Ecto neural progenitor cell (in vitro differentiated cells): ENCODE measurements at places on chromosomes 13 and 19.

GRCh38 chr19:55599468-55599841 lies at the start of gene FIZ1:
Gene FIZ1 (minus strand): TSS chr19:55599517. CDS start chr19:55597865, 1,652 bp downstream.
- DNase-seq, result peak; percentile 98

- no peak for DNase-seq
Measured at GRCh38 chr13:101018720-101019119, 344.1 kb upstream of the TMTC4 start.

DNA sequence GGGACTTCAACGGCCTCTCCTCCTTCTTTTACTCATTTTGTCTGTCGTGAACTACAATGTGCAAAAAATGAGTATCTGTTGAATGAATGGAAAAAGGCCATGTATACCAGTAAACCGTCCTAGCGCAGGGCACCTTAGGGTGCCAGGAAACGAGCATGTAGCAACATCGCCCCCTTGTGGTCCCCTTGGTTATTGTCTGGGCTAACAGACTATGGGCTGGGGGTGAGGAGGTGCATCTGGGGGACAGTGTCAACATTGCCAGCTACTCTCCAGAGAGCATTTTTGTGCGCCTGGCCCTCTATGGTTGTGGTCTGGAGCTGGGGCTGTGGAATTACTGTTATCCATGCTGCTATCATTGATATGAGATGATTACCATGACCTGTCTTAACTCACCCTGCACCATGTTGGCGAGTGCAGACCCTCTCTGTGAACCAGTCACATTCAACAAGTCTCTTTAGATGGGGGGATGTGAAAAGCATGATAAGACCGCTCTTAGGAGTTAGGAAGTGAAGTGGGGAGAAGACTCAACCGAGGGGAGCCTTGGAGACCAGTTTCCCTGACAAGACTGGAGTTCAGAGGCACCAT lies 22.8 kb upstream of the SIGLEC11 start:
- peak; percentile 77 for DNase-seq

GRCh38 chr19:3774621-3775373 lies 2.8 kb upstream of the RAX2 start:
- DNase-seq, result no peak

DNA sequence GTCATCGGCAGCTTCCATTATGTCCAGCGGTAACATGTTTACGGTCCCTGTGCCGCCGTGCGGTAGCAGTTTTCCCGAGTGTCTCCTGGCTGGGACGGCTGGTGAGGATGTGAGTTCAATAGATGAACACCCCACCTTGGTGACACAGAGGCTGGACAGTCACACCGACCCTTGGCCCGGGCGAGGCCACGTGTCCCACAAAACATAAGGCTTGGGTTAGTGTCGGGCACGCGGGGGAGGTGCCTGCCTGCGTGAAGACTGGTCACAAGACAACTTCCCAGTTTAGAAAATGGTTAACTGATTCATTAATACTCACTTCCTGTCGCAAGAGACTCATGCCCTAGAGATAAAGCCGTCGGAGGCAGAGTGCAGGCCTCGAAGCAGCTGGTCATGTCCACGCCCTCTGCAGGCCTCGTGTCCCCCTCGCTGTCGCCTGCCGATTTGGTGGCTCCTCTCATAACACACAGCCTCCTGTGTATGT lies 17.2 kb downstream of the RASA3 start:
- DNase-seq, result no peak
